ENCODE measurements at places on chromosomes 1 and 21. TPM values are rescaled to one million over a fixed set of nuclear protein-coding genes. Genes with fewer than 3 reads are reported as not detected.

SEMA4A gene
- total RNA-seq, result 21.6 TPM

GRCh38 chr21:34302521-34302920 lies 61.3 kb upstream of the KCNE2 start:
- no peak overlapping the region for H3K27ac ChIP-seq
- no peaks in the 10 kb centered on the region for H3K36me3 ChIP-seq
- no peaks in the 10 kb centered on the region for H3K4me1 ChIP-seq
- H3K4me3 ChIP-seq, result no peak overlapping the region

- H3K27me3 ChIP-seq, result no peaks in the 10 kb centered on the region
- DNase-seq, result no peak
- no peak overlapping the region for H3K27ac ChIP-seq
- no peaks in the 10 kb centered on the region for H3K36me3 ChIP-seq
- H3K4me3 ChIP-seq, result no peak overlapping the region
These were observed 5.1 kb upstream of the REG4 start for GRCh38 chr1:119816407-119816806.

ADGRL4 gene
- not detected for total RNA-seq

GRCh38 chr1:193415256-193415655 lies 228.8 kb upstream of the B3GALT2 start:
- no peak overlapping the region for H3K27ac ChIP-seq
- H3K4me1 ChIP-seq, result peaks cover 40% of the 10 kb centered on the region
- no peaks in the 10 kb centered on the region for H3K27me3 ChIP-seq
- no peaks in the 10 kb centered on the region for H3K36me3 ChIP-seq
- H3K4me3 ChIP-seq, result no peak overlapping the region
- DNase-seq, result no peak

DNA sequence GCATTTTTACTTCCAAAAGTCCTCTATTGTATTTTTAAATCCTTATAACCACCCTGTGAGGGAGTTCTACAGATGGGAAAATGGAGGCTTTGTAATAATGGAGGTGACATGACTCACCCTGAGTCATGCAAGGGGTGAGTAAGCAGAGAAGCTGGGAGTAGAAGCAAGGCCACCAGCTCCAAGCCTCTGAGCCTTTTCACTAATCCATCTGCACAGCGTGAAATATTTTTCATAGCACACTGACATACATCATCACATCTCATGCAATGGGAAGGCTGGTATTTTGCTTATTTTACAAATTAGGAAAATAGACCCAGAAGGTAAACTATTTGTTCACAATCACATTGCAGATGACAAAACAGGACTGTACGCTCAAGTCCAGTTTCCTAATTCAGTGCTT lies 96.9 kb downstream of the KCNH1 start:
- DNase-seq, result no peak
- H3K27ac ChIP-seq, result no peak overlapping the region

GRCh38 chr1:241849345-241849695 lies 1.3 kb downstream of the EXO1 start:
- H3K4me3 ChIP-seq, result no peak overlapping the region
- no peaks in the 10 kb centered on the region for H3K27me3 ChIP-seq
- H3K36me3 ChIP-seq, result no peaks in the 10 kb centered on the region
- DNase-seq, result no peak
